Fibroblast of lung (primary cell): ENCODE measurements at places on chromosomes 13 and 19. TPM values are rescaled to one million over a fixed set of nuclear protein-coding genes. Genes with fewer than 3 reads are reported as not detected.

Gene ABCC4
- 58.0 and 98.8 TPM in 2 replicates for total RNA-seq

Gene NLRP4
- not detected in 2 replicates for total RNA-seq

Gene NCCRP1
- total RNA-seq: not detected in 2 replicates

Gene IL4I1
- total RNA-seq: 1.2 and 1.5 TPM in 2 replicates

Gene B3GLCT
- 6.7 and 7.8 TPM in 2 replicates for total RNA-seq

Gene MCOLN1
- total RNA-seq: 3.9 and 4.0 TPM in 2 replicates

Gene ZGLP1
- 0.51 and 0.66 TPM in 2 replicates for total RNA-seq

Gene FCER2
- total RNA-seq: not detected in 2 replicates

Gene DHDH
- total RNA-seq: 0.17 TPM in 1 of 2 replicates, not detected in the other

Gene ZNF491
- 3.3 and 5.8 TPM in 2 replicates for total RNA-seq

Gene CYP2B6
- not detected in 2 replicates for total RNA-seq

Gene CD33
- total RNA-seq: not detected in 2 replicates

- DNase-seq: no peak
Measured at GRCh38 chr19:7442423-7442822, 46.4 kb downstream of the PEX11G start.

DNA sequence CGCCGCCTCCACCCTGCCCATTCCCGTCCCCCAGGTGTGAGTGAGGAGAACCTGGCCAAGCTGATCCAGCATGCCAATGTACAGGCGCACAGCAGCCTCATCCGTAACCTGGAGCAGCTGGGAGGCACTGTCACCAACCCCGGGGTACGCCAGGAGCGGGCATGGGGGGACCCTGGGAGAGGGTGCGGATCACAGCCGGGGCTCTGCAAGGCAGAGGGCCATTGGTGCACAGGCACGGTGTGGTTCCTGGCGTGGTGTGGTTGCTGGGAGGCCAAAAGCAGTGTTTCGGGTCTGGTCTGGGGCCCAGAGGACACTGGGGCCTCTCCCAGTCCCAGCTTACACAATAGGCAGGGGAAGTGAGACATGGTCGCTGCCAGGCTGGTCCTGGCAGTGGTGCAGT is 8.3 kb downstream of the STXBP2 start:
- DNase-seq: no peak

DNA sequence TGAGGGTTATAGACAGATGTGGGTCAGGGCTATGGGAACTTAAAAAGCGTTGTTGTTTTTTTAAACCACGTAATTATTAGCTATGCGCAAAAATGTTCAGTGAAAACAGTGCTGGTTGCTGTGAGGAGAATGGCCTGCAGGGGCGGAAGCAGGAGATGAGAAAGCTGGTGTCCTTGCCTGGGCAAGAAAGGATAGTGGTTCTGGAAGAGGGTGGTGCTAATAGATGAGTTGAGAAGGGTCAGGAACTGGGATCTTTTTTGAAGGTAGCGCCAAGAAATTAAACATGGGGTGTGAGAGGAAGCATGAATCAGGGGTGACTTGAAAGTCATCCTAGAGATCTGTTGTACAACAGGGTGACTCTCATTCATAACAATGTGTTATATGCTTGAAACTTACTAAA is 4.8 kb upstream of the SMG9 start:
- peak; percentile 49 for DNase-seq

DNA sequence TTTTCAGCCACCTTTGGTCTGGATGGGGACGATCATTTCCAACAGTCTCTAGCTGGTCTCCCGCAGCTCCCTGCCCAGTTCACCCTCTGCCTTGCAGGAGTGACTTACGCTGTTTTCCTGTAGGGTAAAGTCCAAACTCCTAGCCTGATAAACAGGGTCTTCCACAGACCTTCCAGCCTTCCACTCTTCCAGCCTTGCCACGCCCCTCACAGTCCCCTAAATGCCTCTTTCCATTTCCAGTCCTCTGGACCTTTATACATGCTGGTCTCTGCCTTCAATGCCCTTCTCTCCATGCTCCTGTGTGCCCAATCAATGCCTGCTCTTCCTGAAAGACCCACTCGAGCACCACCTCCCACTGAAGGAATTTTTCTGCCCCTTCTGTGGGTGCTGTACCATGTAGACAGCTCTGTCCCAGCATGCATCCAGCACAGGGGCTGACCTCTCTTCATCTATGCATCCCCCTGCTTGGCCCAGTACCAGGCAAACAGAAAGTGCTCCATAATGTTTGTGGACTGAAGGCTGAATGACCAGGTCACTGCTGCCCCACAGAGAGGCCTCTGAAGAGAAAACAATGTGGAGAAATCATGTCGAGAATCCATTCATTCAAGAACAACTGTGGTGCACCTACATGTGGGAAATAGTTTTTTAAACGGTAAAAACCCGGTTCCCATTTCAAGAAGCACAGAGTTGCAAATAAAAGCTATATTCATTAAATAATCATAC is 4.6 kb downstream of the ATP7B start:
- DNase-seq: no peak

GRCh38 chr19:55443824-55444480 is 852 bp upstream of the SHISA7 start:
- no peak for DNase-seq

- no peak for DNase-seq
Measured at GRCh38 chr19:35119091-35119490, 3.5 kb downstream of the FXYD3 start.

DNA sequence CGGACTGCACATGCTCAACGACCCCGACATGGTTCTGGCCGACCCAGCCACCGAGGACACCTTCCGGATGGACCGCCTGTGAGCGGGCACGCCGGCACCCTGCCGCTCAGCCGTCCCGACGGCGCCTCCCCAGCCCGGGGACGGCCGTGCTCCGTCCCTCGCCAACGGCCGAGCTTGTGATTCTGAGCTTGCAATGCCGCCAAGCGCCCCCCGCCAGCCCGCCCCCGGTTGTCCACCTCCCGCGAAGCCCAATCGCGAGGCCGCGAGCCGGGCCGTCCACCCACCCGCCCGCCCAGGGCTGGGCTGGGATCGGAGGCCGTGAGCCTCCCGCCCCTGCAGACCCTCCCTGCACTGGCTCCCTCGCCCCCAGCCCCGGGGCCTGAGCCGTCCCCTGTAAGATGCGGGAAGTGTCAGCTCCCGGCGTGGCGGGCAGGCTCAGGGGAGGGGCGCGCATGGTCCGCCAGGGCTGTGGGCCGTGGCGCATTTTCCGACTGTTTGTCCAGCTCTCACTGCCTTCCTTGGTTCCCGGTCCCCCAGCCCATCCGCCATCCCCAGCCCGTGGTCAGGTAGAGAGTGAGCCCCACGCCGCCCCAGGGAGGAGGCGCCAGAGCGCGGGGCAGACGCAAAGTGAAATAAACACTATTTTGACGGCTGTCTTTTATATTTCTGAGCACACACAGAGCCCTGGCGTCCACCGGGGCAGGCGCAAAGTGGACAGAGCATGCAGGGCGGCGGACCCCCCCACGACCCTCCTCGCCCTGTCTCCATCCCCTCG is 13.6 kb downstream of the COMP start:
- DNase-seq: no peak

DNA sequence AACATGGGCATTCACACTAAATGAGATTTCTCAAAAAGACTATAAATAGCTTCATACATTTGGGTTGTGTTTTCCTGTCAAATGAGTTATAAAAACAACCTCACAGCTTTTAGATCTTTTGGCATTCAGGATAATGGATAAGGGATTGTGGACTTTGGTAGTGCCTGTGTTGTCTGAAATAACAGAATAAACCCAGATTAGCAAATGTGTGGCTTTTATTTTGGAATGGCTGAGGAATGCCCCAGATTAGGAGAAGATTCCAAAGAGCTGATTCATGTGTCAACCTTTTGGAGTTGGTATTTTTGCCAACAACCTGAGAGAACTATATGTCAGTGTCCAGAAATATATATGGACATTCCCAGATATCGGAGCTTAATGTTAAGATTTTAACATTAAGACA is 164.7 kb downstream of the MTUS2 start:
- DNase-seq: no peak

GRCh38 chr13:101265934-101266333 is 150.4 kb downstream of the NALCN start:
- no peak for DNase-seq

DNA sequence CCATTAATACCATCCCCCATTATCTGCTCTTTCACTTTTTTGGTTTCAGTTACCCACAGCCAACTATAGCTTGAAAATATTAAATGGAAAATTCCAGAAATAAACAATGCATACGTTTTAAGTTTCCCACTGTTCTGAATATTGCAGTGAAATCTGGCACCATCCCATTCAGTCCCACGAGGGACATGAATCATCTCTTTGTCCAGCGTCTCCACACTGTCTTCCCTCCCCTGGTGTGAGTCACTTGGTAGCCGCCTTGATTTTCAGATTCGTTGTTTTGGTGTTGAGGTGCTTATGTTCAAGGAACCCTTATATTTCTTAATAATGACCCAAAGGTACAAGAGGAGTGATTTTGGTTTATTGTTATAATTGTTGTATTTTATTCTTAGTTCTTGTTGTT is 246.1 kb downstream of the DCT start:
- peak; percentile 97 for DNase-seq

DNA sequence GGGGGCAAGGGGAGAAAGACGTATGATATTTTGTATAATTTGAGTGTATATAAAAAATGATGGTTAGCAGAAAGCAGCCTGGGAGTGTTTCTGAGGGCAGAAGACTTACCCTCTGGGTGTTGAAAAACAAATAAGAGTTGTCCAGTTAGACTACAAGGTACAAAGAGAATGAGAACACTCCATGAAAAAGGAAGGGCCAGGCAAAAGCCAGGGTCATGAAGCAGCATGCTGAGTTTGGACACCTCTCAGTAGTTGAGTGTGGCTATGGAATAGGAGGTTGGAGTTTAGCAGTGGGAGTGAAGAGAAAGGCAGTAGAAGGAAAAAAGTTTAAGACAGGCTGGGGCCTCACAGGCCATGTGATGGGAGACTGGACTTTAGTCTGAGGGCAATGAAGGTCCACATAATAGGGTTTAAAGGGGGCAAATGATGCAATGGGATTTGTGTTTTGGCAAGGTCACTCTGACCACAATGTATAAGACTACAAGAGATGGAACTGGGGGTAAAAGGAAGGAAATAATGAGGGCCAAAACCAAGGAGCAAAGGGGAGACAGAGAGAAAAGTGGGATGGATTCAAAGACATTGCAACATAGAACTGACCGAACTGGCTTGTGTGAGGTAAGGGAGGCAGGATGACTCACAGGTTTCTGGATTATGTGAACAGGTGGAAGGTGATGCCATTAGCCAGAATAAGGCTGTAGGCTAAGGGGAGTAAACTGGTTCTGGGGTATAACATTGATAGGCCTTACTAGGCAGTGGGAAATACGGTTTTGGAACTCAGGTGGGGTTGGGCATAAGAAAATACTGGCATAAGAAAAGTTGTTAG is 76.6 kb downstream of the SERP2 start:
- DNase-seq: no peak
